ENCODE measurements at places on chromosomes 4 and X.
A peak's percentile ranks its signal among the peaks of the same experiment; 100 is the strongest.

DNA sequence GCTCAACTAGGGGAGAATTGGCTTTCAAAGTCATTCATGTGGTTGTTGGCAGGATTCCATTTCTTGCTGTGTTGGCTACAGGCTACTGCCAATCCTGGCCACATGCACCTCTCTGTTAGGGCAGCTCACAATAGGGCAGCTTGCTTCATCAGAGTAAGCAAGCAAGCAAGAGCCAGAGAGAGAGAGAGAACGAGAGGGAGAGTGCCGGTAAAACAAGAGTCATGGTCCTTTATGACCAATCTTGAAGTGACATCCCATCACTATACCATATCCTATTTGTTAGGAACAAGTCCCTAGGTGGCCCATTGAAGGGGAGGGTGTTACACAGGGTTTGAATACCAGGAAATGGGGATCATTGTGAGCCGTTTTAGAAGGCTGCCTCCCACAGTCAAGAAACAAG lies 33.0 kb upstream of the TLR2 start:
- DNase-seq, result no peak
- peaks cover 30% of the 10 kb centered on the region for H3K4me1 ChIP-seq
- peak overlapping the region; percentile 77 for H3K27ac ChIP-seq
- H3K36me3 ChIP-seq, result no peaks in the 10 kb centered on the region
- H3K27me3 ChIP-seq, result peaks cover 2% of the 10 kb centered on the region
- H3K4me3 ChIP-seq, result no peak overlapping the region

DNA sequence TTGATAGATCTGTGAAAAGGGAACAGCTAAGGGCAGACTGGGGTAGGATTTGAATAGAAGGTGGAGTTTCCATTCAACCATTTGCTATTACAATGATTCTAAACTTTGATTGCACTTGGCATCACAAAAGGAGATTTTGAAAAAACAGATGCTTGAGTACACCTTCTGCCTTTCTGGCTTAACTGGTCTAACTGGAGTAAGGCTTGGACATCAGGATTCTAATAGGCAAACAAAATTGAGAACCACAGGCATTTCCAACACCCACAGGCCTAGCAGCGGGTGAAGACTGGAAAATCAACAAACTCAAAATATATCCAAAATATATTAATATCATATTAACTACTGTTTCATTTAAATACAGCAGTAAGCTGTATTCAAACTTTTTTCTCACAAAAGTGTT lies 1.9 kb upstream of the VEGFC start:
- H3K27ac ChIP-seq, result no peak overlapping the region
- peaks cover 42% of the 10 kb centered on the region for H3K27me3 ChIP-seq
- no peak for DNase-seq
- H3K4me1 ChIP-seq, result peaks cover 10% of the 10 kb centered on the region
- no peak overlapping the region for H3K4me3 ChIP-seq

DNA sequence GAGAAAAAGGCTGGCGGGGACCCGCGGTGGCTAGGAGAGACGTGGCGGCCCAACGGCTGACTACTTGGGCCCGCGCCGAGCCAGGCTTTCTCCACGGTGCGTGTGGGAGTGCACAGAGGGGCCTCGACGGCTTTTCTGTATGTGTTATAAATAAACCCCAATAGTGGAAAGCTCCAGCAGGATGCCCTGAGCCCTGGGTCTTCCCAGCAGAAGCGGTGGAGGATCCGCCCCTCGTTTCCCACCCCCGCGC lies 268 bp upstream of the PRRG1 start:
- H3K4me3 ChIP-seq, result no peak overlapping the region
- H3K27ac ChIP-seq, result no peak overlapping the region
- peaks cover 9% of the 10 kb centered on the region for H3K4me1 ChIP-seq
- DNase-seq, result no peak
- H3K36me3 ChIP-seq, result no peaks in the 10 kb centered on the region

GRCh38 chr4:39642885-39643552 lies 4.4 kb upstream of the SMIM14 start:
- H3K27me3 ChIP-seq, result no peaks in the 10 kb centered on the region
- H3K4me1 ChIP-seq, result peaks cover 19% of the 10 kb centered on the region
- no peak for DNase-seq
- no peak overlapping the region for H3K27ac ChIP-seq

GRCh38 chrX:129749069-129749468 lies 10.3 kb downstream of the XPNPEP2 start:
- no peak overlapping the region for H3K4me3 ChIP-seq
- no peak for DNase-seq

DNA sequence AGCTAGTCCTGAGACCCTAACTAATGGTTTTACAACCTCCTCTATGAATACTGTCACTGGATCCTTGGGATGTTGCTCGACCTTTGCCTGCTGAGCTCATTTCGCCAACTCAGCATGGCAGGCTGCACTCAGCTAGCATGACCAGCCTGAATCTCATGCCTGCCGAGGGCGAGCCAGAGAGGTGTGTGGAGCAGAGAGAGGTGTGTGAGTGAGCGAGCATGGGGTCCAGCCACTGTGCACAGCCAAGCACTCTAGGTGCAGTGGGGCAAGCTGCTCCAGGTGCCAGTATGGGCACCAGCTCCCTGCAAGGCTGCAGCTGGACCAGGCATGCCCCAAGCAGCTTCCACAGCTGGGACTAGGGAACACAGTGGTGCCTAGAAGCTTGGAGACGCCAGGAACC lies 410.9 kb downstream of the PCDH10 start:
- H3K27ac ChIP-seq, result no peak overlapping the region
- H3K4me1 ChIP-seq, result no peaks in the 10 kb centered on the region
- DNase-seq, result no peak
- no peaks in the 10 kb centered on the region for H3K36me3 ChIP-seq

DNA sequence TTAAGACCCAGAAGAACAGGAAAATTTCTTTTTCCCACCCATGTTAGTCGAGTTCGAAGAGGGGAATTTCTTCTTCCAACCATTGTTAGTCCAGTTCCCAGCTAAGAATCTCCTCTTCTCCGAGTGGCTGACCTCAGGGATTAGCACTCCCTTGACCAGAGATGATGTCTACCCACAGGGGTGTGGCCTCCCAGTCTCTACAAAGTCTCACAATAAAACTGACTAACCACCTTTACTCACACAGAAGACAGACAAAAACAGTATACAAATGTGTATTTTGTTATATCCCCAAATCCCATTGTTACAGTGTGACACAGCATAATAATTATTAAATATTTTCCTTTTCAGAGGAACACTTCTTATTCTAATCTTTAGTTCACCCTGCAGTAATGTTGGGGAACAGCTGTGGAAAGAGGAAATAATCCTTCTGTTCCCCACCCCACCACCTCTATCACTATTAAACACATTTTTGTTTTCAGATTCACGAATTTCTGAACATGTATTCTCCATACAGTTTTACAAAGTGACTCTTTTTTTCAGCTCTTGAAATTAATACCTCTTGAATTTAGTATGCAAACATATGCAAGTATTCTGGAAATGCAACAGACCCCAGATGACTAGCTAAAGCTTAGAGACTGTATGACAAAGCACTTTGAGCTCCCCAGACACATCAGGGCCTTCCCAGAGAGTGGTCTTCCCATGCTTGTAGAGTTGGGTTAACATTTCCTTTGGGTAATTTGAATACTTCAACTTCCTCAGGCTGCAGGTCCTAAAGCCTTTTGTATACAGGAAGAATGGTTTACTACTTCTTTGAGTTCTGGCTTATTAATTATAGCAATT lies 62.5 kb upstream of the NFKB1 start:
- H3K27ac ChIP-seq, result no peak overlapping the region
- no peaks in the 10 kb centered on the region for H3K36me3 ChIP-seq
- H3K4me3 ChIP-seq, result no peak overlapping the region
- DNase-seq, result no peak

DNA sequence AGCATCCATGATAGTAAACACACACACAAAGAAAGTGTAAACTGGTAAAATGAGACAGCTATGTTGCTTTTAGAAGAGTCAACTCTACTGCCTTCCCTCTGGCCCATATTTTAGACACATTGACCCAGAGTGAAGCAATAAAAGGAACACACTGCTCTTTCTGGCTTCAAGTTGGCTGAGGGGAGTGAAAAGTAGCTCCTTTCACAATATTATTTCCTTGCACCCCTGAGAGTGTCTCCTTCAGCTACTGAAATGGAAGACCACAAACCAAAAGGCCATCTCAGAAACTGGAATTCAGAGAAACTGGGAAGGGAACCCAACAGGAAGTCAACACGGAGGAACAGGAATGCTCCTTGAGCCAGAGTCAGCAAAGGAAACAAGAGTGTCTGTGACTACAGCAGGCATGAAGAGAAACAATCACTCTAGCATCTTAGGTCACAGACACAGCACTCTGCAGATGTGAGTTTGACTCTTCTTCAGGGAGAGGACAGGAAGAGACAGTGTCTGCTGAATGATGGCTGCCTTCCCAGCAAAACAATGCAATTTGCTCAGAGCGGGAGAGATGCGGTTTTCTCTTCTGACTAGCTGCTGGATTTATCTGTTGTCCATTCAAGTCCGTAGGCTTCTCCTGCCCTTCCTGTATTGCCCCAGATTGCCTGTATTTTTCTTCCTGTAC lies 106.7 kb downstream of the SPATA18 start:
- H3K27ac ChIP-seq, result no peak overlapping the region
- no peak for DNase-seq
- no peak overlapping the region for H3K4me3 ChIP-seq
- no peaks in the 10 kb centered on the region for H3K27me3 ChIP-seq

DNA sequence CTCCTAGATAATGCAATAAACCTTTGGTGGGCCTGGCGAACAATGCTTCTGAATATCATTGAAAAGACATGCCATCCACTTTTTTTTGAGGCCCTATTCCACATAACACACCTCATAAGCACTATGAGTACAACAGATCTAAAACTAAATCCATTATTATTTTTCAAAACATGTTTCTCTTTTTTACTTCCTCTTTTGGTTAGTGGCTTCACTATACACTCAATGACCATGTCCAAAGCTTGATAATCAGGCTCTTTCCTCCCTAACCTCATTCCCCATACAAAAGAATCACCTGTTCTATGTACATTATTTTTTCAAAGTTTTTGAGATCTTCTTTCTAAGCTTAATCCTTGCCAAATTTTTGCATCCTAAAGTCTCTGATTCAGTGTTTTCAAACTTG lies 20.4 kb upstream of the NPY2R start:
- no peaks in the 10 kb centered on the region for H3K27me3 ChIP-seq
- no peak overlapping the region for H3K4me3 ChIP-seq
- no peak overlapping the region for H3K27ac ChIP-seq
- no peak for DNase-seq
- no peaks in the 10 kb centered on the region for H3K4me1 ChIP-seq

DNA sequence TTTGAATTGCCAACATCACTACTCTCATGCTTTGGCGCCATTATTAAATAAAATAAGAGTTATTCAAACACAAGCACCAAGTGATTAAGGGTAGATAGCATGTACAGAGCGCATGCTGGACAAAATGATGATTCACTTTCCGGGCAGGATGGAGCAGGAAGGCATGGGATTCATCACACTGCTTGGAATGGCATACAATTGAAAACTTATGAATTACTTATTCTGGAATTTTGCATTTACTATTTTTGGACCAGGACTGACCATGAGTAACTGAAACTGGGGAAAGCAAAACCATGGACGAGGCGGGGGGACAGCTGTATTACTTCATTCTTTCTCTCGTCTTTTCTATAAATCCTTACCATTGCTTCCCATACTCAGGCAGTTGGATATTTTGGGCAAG lies 28.5 kb upstream of the FGF5 start:
- H3K36me3 ChIP-seq, result no peaks in the 10 kb centered on the region
- H3K27me3 ChIP-seq, result peaks cover 6% of the 10 kb centered on the region
- no peak overlapping the region for H3K4me3 ChIP-seq
- DNase-seq, result no peak
- H3K4me1 ChIP-seq, result no peaks in the 10 kb centered on the region

DNA sequence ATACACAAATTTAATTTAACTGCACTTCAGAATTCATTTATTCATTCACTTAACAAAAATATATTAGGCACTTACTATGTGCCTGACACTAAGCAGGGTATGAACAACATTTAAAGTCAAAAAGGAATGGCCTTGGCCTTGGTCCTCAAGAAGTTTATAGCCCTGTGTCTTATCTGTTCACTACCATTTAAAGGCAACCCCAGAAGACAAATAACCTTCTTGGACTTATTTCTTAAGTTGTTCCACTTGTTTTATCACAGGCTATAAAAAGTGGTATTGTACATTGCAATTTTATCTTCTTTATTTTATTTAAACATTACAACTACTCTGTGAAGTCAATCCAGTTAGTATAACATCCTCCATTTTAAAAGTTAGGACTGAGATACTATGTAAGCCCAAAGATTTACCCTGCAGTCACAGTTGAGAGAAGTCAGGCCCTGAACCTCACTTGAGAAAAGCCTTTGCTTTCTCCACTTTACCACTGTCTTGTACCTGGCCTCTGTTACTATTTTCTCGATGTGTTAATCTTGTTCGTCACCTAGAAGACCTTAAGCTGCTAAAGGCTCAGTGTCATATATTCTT lies 305.6 kb upstream of the DIPK2B start:
- no peak overlapping the region for H3K4me3 ChIP-seq
- H3K36me3 ChIP-seq, result no peaks in the 10 kb centered on the region
- H3K27ac ChIP-seq, result no peak overlapping the region
- H3K27me3 ChIP-seq, result no peaks in the 10 kb centered on the region

DNA sequence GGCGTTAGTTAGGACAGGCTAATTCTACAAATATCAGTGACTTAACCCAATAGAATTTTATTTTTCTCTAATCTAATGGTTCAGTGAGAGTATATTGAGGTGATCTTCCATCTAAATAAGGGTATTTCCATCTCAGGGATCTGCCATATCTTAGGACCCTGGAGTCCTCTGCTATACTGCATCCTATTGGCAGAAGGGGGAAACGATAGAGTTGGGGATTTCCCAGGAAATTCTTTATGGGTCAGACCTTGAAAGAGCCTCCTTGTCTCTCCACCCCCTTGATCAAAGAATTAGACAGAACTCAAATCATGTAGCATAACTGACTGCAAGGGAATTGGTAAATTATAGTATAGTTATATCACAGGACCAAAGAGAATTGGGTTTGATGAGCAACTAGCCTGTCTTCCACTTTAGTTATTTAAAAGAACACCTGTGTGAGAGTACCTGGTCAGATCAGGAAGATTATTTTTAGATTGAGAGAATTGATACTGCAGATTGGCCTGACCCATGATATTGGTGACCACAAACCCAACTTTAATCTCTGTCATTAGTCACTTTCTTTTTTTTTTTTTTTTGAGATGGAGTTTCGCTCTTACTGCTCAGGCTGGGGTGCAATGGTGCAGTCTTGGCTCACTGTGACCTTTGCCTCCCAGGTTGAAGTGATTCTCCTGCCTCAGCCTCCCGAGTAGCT lies 25.6 kb downstream of the SMARCA5 start:
- H3K27me3 ChIP-seq, result no peaks in the 10 kb centered on the region
- no peak overlapping the region for H3K4me3 ChIP-seq
- peak; percentile 16 for DNase-seq
- H3K27ac ChIP-seq, result peak overlapping the region; percentile 3
- H3K36me3 ChIP-seq, result peaks cover 73% of the 10 kb centered on the region

GRCh38 chr4:11130195-11130970 lies 298.3 kb downstream of the HS3ST1 start:
- no peaks in the 10 kb centered on the region for H3K36me3 ChIP-seq
- no peak overlapping the region for H3K27ac ChIP-seq
- no peaks in the 10 kb centered on the region for H3K27me3 ChIP-seq
- H3K4me3 ChIP-seq, result no peak overlapping the region
- peaks cover 4% of the 10 kb centered on the region for H3K4me1 ChIP-seq

GRCh38 chrX:3420316-3420715 lies 73.9 kb upstream of the MXRA5 start:
- no peak overlapping the region for H3K4me3 ChIP-seq
- no peak for DNase-seq
- H3K27ac ChIP-seq, result no peak overlapping the region
- H3K4me1 ChIP-seq, result no peaks in the 10 kb centered on the region
- H3K27me3 ChIP-seq, result peaks cover 1% of the 10 kb centered on the region
